ENCODE measurements at places on chromosomes 2 and 18.

DNA sequence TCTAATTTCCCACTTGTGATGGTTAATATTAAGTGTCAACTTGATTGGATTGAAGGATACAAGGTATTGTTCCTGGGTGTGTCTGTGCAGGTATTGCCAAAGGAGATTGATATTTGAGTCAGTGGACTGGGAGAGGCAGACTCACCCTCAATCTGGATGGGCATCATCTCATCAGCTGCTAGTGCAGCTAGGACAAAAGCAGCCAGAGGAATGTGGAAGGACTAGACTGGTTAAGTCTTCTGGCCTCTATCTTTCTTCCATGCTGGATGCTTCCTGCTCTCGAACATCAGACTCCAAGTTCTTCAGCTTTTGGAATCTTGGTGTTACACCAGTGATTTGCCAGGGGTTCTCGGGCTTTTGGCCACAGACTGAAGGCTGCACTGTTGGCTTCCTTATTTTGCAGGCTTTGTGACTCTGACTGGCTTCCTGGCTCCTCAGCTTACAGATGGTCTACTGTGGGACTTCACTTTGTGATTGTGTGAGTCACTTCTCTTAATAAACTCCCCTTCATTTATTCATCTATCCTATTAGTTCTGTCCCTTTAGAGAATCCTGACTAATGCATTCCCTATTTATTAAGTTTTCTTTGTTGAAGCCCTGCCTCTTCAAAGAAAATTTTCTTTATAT, 1087.5 kb upstream of the NXPH2 start:
- no peak for DNase-seq

GRCh38 chr2:26735883-26736588, 28.0 kb upstream of the SLC35F6 start:
- no peak for DNase-seq

DNA sequence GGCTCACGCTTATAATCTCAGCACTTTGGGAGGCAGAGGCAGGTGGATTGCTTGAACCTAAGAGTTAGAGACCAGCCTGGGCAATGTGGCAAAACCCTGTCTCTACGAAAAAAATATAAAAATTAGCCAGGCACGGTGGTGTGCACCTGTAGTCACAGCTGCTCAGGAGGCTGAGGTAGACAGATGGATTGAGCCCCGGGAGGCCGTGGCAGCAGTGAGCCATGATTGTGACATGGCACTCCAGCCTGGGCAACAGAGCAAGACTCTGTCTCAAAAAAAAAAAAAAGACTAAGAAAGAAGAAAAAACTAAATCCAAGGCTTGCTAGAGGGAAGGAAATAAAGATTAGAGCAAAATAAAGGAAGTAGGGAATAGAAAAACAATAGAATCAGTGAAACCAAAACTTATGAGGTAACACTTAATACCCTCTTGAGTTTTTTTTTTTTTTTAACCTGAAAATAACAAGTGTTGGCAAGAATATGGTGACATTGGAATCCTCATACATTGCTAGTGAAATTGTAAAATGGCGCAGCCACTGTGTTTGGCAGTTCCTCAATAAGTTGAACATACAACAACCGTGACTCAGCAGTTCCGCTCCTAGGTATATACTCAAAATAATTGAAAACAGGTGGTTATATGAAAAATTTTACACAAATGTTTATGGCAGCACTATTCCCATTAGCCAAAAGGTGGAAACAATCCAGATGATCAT, 85.2 kb downstream of the EML4 start:
- no peak for DNase-seq

GRCh38 chr2:75560022-75560767, 544 bp downstream of the EVA1A start:
- DNase-seq: no peak

GRCh38 chr18:934518-935133, 30.0 kb downstream of the ADCYAP1 start:
- DNase-seq: peak; percentile 50

DNA sequence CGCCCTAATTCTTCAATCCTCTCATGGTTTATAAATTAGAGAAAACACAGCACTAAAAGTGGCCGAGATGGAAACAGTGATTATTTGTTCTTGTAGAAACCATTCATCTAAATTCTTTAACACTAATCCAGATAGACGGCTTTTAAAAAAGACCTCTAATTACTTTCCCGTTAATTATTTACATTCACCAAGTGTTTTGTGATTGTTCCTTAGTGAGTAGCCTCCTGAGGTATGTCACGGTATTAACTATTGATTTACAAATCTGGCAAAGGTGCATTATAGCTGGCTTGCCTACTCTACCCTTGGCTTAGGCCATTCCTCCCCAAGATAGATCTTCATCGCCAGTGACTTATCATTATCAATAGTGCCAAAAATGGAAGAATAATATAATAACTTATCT, 436.4 kb upstream of the ST6GAL2 start:
- DNase-seq: no peak

- DNase-seq: no peak
These were observed 283.1 kb downstream of the PHLPP1 start for GRCh38 chr18:62998443-62998842.

- no peak for DNase-seq
These were observed 857 bp downstream of the FABP1 start for GRCh38 chr2:88126772-88127637.

- no peak for DNase-seq
These were observed 104.4 kb downstream of the RDH14 start for GRCh38 chr2:18456026-18456425.

DNA sequence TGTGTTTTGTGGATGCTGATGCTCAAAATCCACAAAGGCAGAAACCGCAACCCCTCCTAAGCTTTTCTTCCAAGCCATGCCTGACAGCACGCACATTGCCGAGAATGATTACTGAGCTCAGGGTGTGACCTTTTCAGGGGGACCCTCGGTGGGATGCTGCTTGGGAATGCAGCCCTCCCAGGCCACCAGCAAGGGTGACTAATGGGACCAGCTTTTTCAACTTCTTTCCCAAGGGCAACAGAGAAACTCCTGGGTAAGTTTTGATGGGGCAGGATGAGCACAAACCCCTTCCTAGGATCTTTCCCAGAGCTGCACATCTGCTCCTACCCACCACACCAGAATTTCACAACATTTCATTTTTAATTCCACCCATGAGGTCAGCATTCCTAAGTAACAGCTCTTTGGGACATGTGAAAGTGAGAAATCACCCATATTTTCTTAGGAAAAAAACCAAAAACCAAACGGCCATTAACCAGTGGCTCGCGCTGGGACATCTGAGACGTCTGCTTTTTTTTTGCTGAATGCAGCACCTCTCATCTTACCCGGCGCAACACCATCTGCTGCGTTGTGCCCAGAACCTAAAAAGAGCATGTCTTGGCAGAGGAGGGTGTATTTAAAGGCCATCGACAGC, 119.0 kb downstream of the ARL4C start:
- no peak for DNase-seq

- DNase-seq: no peak
These were observed 89.6 kb upstream of the MAP3K20 start for GRCh38 chr2:172986040-172986439.

- no peak for DNase-seq
These were observed 76.0 kb downstream of the CEP192 start for GRCh38 chr18:13067124-13067523.

DNA sequence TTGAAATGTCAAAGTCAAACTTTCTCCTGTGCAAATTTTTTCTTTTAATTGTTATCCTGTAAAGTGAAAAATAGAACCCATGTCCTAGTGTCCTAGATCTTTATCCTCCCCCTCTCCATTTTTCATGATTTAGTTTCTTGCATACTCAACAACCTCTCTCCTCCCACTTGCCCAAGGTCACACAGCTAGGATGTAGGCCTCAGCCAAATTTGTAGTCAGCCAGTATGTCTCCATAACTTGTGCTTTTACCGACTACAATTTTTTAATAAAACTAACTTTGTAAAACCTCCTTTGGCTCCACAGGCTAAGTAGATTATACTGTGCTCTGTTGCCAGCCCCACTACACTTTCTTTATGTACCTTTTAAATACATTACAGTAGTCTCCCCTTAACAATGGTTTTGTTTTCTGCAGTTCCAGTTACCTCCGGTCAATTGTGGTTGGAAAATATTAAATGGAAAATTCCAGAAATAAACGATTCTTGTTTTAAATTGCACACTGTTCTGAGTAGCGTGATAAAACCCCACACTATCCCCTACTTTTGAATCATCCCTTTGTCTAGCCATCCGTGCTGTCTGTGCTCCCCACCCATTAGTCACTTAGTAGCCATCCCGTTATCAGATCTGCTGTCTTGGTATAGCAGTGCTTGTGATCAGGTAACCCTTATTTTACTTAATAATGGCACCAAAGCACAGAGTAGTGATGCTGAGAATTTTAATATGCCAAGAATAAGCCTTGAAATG, 22.8 kb downstream of the GULP1 start:
- DNase-seq: no peak

GRCh38 chr2:112768432-112768831, 4.0 kb upstream of the CKAP2L start:
- DNase-seq: no peak

DNA sequence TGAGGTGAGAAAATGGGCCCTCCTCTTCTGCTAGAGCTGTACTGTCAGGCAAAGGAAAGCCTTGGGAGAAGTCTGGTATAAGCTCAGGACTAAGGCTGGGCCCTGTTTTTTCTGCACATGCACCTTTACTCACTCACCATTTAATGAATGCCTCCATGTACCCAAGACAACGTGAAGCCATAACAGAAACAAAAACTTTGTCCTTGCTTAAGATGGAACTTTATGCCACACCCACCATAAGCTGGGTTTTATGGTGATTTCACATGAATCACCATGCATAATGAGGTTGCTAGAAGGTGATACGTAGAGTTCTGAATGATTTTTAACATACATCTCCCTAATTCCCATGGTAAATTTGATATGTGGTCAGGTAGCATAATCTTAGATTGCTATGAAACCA, 63.7 kb upstream of the CYP26B1 start:
- no peak for DNase-seq

DNA sequence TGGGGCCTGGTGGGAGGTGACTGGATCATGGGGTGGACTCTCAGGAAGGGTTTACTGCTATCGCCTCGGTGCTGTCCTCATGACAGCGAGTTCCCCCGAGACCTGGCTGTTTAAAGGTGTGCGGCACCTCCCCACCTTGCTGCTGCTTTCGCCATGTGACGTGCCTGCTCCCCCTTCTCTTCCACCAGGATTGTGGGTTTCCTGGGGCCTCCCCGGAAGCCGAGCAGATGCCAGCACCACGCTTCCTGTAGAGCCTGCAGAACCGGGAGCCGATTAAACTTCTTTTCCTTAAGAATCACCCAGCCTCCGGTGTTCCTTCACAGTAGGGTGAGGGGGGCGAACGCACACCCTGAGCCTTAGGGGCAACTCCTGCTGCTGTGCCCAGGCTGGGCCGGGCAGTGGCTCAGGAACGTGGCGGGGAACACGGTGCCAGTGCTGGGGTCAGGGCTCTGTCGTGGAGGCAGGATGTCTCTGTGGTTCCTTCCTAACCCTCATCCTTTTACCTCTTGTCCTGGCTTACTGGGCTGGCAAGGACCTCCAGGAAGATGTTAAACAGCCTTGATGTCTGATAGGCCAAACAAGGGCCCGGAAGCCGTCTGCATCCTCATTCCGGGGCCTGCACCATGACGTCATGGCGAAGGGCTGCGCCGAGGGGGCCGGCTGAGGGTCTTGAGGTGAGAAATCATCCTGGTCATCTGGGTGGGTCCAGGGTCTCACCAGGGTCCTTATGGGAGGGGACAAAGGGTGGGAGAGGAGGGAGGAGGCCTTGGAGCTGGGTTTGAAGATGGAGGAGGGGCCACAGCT, 12.7 kb downstream of the NEU4 start:
- no peak for DNase-seq

DNA sequence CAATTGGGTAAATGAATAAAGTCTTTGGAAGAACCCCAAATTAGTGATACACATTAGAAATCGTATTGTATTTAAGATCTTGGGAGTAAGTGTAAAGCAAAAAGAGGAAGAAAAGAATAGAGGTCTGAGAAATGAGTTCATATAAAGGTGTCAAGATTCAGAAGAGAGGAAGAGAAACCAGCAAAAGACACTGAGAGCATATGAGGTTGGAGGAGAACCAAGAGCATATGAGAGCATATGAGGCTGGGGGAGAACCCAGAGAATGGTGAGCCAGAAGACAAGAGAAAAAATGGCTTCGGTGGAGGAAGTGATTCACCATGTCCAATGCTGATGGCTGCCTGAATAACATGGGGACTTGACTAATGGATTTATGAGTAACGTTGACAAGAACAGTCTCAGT, 620.1 kb upstream of the GCFC2 start:
- no peak for DNase-seq

- DNase-seq: no peak
These were observed 19.3 kb downstream of the GPR55 start for GRCh38 chr2:230905448-230906421.

DNA sequence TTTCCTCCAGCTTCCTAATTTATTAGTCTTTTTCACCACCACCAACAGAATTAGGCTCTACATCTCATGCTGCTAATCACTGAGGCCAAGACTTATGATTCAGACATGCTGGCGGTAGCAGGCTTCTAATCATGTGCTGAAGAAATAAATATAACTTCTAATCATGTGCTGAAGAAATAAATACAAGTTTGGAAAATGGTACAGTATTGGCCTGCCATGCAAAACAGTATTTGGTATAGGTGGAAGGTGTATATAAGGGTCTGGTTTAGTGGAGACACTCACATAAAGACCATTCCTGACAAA, 240.7 kb downstream of the TGIF1 start:
- no peak for DNase-seq

GRCh38 chr2:7857904-7858303, 824.0 kb upstream of the ID2 start:
- DNase-seq: no peak

GRCh38 chr2:209619782-209620181, 151.8 kb upstream of the UNC80 start:
- no peak for DNase-seq

DNA sequence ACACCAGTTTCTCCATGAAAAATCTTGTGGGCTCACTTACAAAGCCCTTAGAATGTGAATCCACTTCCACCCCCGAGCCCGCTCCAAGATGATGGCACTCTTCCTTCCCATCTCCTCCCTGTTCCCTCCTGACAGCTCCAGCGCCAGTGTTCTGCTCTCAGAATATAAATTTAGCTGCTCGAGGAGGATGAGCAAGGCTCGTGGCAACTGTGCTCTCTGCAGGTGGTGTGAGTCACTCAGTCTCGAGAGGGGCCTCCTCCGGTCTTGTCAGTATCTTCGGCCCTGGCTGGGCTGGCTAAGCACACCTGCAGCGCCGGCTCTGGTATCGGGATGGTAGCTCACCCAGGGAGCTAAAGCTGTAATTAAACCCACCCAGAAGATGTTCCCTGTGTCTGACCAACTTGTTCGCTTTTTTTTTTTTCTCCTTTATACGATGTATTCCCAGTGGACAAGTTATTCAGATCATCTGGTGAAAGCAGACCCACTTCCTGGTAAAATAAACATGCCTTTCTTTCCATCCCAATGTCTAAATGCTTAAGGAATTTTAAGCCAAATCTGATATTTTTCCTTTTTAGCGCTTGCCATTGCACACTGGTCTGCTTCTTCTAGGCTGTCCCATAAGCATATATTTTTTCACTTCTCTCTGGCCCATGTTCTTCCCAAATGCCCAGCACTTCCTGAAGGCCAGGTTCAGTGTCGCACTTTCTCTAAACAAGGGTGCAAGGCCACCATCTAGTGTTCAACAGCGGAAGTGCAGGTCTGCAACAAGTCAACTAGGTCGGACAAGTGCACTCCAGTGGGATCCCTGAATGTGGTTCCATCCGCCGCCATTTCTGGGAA, 31.4 kb upstream of the YPEL5 start:
- peak; percentile 34 for DNase-seq

GRCh38 chr2:234789556-234790325, 162.1 kb upstream of the SH3BP4 start:
- peak; percentile 75 for DNase-seq

GRCh38 chr2:48397846-48398245, 132.1 kb upstream of the STON1 start:
- DNase-seq: peak; percentile 64
